ENCODE measurements at places on chromosomes 12 and 14.

DNA sequence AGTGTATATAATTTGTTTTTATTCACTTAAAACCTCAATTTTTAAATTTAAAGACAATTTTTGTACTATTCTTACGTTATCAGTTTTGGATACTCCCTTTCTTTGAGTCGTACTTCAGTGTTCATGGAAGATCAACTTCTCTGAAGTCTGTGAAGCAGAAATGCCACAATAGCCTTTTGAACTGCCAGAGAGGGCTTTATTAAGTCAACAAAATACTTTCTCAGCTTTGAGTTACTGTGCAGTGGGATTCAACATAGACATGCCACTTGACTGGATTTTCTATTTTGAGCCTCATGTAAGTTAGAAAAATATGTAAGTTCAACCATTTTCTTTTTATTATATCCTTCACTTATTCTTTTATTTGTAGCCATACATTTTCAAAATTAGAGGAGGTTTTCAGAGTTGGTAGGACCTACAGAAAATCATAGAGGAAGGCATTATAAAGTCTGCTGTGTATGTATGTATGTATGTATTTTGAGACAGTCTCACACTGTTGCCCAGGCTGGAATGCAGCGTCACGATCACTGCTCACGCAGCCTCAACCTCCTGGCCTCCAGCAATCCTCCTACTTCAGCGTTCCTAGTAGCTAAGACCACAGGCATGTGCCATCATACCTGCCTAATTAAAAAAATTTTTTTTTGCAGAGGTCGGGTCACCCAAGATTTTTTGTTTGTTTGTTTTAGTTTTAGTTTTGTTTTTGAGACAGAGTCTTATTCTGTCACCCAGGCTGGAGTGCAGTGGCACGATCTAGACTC, 31.3 kb upstream of the BCAT1 start:
- DNase-seq: no peak

GRCh38 chr14:56569174-56569573, 10.4 kb upstream of the TMEM260 start:
- no peak for DNase-seq

DNA sequence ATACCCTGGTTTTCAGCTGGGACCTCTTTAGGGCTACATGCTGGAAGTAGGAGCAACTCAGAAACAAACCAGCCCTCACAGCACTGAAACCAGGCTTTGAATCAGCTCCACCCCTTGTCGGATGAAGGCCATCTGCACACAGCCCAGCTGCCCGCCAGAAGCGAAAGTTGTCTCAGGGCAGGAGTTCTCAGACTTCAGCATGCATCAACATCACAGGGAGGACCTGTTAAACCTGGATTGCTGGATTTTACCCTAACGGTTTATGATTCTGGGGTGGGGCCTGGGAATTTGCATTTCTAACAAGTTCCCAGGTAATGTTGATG, 10.9 kb downstream of the SYNDIG1L start:
- DNase-seq: no peak

DNA sequence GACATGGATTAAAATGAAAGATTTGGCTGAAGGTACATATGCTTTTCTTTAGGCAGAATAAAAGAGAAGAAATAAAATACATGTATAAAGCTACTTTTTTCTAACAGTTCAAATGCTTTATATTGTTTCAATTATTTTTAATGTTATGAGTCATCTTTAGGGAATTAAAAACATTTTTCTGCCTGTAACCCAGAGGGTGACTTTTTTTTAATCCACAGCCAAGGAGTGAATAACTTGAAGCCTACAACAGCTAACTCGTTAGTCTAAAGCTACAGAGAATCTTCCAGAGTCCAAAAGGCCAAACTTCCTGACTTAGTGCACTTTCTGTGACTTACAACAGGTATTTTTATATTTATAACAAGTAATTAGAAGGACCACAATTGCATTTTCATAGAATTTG, 151.6 kb downstream of the SEC23A start:
- no peak for DNase-seq

DNA sequence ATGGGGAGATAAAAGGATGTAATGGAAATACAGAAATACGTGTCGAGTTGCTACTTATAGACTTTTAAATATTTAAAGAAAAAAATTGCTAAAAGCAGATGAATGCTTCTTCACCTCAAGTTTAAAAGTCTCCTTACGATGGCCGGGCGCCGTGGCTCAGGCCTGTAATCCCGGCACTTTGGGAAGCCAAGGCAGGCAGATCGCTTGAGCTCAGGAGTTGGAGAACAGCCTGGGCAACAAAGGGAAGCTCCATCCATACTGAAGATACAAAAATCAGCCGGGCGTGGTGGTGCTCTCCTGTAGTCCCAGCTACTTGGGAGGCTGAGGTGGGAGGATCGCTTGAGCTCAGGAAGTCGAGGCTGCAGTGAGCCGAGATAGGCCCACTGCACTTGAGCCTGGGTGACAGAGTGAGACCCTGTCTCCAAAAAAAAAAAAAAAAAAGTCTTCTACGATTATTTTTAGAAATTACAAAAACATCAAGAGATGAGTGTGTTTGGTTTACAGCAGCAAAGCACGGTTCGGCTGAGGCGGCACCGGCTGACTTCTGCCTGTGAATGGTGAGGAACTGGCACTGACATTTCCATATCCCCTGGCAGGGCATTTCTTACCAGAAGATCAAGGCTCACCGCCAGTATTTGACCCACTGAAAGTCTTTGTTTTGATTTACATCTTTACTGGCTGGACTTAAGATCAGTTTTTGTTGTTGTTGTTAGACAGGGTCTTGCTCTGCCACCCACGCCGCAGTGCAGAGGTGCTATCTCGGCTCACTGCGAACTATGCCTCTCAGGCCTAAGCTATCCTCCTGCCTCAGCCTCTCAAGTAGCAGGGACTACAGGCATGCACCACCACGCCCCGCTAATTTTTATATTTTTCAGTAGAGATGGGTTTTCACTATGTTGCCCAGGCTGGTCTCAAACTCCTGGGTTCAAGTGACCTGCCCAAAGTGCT, 3.9 kb upstream of the MTA1 start:
- DNase-seq: no peak

GRCh38 chr12:100225491-100225890, 24.9 kb downstream of the ACTR6 start:
- no peak for DNase-seq

GRCh38 chr12:13945641-13946040, 35.8 kb downstream of the GRIN2B start:
- no peak for DNase-seq

DNA sequence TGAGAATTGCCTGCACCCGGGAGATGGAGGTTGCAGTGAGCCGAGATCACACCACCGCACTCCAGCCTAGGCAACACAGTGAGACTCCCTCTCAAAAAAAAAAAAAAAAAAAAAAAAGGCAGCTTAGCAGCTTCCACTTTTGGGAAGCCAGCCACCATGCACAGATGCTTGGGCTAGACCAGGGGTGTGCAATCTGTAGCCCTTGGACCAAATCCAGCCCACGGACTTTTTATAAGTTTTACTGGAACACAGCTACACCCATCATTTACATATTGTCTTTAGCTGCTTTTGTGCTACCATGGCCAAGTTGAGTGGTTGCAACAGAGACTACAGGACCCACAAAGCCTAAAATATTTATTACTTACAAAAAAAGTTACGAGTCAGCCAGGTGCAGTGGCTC, 6.7 kb downstream of the CIT start:
- no peak for DNase-seq

DNA sequence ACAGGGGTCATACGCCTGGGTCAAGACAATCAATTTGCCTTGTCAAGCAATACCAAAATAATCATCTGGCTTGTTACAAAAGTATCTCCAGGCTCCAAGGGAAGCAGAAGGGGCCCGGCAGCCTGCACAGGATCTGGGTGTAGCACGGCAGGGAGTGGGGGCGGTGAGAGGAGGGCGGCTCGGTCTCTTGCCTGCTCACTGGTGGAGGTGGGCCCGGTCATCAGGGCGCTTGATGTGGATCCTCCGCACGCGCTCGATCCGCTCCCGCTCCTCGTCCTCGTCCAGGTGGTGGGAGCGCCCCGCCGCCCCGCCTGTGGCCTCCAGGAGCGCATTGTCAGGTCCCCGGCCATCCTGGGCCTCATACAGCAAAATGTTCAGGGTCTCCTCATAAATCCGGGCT, 25.7 kb downstream of the KCTD10 start:
- DNase-seq: no peak

- DNase-seq: no peak
Observed at GRCh38 chr14:22583994-22584393, 5.0 kb downstream of the DAD1 start.

DNA sequence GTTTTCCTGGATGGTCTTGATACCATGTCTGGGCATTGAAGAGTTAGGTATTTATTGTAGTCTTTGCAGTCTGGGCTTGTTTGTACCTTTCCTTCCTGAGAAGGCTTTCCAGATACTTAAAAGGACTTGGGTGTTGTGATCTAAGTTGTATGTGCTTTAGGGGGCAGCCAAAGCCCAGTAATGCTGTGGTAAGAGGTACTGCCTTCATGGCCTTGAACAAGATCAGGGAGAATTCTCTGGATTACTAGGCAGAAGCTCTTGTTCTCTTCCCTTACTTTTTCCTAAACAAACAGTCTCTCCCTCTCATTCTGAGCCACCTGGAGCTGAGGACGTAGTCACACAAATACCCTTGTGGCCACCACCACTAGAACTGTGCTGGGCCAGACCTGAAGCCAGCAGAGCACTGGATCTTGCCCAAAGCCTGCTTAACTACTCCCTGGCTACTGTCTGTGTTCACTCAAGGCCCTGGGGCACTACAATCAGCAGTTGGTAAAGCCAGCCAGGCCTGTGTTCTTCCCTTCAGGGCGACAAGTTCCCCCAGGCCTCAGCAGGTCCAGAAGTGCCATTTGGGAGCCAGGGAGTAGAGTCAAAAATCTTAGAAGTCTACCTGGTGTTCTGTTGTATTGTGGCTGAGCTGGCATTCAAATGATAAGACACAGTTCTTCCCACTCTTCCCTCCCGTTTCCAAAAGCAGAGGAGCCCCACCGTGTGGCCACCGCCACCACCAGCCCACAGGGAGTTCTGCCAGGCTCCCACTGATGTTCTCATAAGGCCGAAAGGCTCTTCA, 11.4 kb downstream of the PRORP start:
- DNase-seq: no peak

DNA sequence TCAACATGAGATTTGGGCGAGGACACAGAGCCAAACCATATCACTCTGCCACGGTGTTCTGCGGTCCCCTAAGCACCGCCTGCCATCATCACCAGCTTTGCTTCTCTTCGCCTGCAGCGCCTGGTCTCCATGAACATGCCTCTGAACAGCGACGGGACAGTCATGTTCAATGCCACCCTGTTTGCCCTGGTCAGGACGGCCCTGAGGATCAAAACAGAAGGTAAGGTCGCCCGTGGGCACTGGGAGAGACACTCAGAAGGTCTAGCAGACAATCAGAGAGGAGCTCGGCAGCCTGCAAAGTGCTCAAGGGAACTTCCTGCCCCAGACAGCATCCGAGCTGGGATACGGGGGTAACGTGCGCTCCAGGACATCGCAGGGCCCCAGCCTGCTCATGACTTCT, 126.0 kb upstream of the FKBP4 start:
- no peak for DNase-seq

GRCh38 chr14:50605766-50606165, 45.8 kb downstream of the ATL1 start:
- no peak for DNase-seq

- DNase-seq: no peak
Observed at GRCh38 chr12:86283620-86284019, 27.4 kb upstream of the MGAT4C start.

DNA sequence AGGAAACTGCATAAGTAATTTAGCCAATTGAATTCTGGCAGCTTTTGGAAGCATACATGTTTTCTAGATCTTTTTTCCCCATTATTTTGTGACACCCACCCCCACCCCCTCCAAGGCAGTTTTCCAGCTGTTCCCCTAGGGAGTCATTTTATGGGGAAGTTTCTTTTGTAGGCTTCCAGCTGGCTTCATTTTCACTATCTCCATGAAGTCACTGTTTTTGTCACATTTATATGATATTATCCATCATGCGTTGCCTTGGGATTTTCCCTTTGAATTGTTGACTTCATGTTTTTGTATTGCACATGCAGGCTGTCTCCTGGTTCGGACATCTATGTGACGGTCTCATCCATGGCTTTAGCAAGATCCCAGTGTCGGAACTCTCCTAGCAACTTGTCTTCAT, 233.6 kb upstream of the RGS6 start:
- no peak for DNase-seq

GRCh38 chr12:113088971-113089756, 32.6 kb downstream of the DTX1 start:
- no peak for DNase-seq

DNA sequence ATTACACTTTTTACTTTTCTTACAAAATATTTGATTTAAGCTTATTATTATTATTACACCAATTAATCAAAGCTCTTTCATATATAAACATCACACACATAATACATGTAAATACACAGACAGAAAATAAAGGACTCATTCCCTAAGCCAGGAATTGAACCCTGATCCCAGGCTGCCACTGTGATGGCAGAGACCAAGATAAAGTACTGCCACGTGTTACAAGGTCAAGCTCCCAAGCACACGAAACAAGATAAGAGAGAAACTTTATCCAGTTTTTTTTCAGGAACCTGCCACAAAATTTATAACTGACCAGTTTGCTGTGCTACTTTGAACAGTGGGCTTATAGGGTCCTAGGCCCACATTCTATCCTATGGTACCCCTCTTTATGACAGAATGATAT, 111.3 kb downstream of the EML1 start:
- no peak for DNase-seq

- no peak for DNase-seq
Observed at GRCh38 chr12:2251526-2252209, 198.9 kb downstream of the CACNA1C start.

GRCh38 chr12:76637807-76638206, 78.2 kb upstream of the OSBPL8 start:
- no peak for DNase-seq

DNA sequence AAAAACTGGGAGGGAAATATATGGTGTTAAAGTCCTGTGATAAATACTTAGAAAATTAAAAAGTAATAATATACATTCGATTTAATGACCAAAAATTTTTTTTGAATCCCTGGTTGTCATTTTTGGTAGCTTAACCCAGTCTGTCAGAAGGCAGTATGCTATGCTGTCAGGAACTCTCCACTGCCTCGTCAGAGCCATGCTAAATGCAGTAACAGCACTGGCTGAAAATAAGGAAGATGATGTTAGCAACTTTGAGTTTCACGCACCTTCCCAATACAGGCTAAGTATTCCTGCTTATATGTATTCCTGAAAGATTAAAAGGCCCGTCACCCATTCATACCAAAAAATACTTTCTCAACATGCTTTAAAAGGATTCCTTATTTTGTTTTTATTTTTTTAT, 34.2 kb downstream of the SAV1 start:
- DNase-seq: no peak

- DNase-seq: no peak
Observed at GRCh38 chr12:54409267-54409666, 9.8 kb downstream of the ITGA5 start.
